CD4-positive, alpha-beta T cell treated with Interleukin-2 at 100 ng/mL for 4 hours (primary cell): ENCODE measurements at places on chromosomes 1 and 21.

DNA sequence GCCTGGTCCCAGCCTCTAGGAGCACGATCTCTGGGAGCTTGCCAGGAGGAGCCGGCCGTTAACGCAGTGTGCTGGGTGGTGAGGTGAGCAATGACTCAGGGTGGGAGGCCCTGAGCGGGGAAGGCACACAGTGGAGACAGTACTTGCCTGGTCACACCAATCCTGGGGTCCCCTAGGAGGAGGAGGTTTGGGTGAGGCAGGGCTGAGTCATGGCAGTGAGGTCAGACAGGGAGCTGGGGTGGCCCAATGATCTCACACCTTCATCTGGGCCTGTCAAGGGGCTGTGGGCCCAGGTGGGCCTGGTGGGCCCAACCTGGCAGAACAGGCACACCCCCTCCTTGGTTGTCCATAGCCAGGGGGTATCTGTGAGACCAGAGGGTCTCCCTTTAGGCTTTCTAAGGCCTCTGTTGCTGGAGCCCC is 8.6 kb upstream of the EDN2 start:
- no peak for DNase-seq

DNA sequence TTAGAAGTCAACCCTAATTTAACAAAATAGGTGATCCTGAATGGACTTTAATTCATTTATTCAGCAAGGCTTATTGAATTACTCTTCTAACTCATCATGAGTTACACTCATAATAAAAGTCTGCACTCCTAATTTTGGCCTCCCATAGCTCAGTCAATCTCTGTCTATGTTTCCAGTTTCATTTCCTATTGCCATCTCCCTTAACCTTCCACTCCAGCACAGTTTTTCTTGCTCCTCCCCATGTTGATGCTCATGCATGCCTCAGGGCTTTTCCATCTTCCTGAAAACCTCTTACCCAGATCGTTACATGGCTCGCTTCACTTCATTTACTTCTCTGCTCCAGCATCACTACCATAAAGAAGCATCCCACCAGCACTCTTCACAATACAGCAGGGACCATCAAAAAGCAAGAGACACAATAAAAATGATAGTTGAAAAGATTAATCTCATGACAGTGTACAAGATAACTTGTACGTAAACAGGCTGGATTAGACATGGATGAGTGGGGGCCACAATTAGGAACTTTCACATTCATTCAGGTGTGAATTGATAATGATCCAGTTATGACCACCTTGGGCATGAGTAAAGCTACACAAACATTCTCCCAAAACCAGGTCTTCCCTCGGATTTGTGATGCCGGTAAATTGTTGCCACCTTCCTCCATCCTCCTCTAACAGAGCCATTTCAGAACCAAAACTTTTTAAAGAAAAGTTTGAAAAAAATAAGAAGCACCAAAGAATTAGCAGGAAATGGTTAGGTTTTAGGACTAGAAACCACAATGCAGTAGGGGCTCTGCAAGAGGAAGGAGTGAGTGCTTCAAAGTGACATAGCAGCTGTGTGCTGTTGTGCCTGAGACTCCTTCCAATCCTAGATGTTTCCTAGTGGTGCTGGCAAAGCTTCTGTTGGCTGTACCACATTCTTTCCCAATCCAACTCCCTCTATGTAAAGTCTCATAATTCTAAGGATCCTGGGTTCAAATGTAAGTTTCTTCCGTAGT is 89.8 kb downstream of the OLFML2B start:
- peak; percentile 18 for DNase-seq

- no peak for DNase-seq
These were observed 13.5 kb downstream of the ETS2 start for GRCh38 chr21:38819051-38819718.

- DNase-seq, result peak; percentile 19
These were observed 47.5 kb upstream of the FOXO6 start for GRCh38 chr1:41313661-41314131.

DNA sequence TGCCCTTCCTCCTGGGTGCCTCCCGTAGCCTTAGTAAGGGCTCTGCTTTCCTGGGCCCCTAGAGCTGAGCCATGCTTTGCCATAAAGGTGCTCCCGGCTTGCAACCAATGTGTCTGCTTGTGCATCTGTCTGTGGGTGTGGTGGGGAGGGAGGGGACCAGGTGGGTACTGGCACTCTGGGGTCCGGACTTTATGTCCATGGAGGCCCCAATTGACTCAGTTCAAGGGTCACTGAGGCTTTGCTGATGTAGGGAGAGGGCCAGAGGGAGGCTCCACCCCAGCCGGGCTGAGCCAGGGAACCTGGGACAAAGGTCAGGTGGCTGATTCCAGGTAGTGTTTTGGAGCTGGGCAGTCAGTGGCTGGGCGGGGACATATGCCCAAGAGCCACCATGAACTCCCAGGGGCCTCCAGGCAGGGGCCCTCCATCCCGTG is 15.0 kb downstream of the TNFRSF25 start:
- DNase-seq, result no peak

- no peak for DNase-seq
These were observed 71.0 kb downstream of the OLFML2B start for GRCh38 chr1:161952607-161953172.

DNA sequence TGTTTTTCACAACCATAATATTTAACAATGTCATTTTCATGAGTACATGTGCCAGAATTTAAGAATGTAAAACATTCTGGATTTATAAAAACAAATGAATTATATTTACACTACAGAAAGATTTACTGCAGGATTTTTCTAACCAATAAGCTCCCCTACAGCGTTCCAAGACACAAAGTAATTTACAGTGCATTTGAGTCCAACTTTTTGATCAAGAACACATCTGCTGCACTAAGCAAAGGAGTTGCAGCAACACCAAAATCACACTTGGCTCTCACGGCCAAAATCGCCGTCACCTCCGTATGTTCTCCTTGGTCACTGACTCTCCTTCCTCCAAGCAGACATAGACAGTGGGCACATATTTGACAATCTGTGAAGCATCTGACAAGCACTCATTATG is 7.7 kb downstream of the VPS26C start:
- no peak for DNase-seq

DNA sequence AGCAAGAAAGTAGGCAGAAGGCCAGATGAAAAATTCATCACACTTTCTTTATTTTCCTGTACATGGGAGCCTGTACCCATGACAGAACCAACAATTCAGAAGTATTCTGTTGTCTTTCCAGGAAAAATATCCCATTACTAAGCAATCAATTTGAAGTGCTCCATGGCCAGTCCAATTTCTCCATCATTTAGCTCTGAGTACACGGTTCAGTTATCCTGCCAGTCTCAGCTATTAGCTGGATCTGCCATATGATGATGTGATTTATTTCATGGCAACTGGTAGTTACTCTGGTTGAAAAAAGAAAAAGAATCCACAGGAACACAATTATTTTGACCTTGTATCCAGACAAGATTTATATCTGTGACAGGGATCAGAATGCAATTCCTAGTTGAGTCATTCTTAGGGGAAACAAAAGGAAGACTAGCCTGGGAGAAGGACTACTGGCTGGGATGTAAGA is 70.6 kb upstream of the GORAB start:
- no peak for DNase-seq

- no peak for DNase-seq
These were observed 207.5 kb downstream of the SETD4 start for GRCh38 chr21:35852820-35853219.

- DNase-seq, result no peak
These were observed 20.1 kb upstream of the DISP3 start for GRCh38 chr1:11458811-11459275.

DNA sequence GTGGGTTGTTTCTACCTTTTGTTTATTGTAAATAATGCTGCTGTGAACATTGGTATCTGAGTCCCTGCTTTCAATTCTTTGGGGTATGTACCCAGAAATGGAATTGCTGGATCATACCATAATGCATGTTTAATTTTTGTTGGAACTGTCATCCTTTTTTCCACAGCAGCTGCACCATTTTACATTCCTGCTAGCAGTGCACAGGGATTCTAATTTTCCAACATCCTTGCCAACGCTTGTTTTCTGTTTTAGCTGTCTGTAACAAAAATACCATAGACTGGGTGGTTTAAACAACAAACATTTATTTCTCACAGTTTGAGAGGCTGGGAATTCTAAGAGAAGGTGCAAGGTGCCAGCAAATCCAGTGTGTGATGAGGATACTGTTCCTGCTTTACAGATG is 65.1 kb downstream of the RAVER2 start:
- DNase-seq, result no peak

DNA sequence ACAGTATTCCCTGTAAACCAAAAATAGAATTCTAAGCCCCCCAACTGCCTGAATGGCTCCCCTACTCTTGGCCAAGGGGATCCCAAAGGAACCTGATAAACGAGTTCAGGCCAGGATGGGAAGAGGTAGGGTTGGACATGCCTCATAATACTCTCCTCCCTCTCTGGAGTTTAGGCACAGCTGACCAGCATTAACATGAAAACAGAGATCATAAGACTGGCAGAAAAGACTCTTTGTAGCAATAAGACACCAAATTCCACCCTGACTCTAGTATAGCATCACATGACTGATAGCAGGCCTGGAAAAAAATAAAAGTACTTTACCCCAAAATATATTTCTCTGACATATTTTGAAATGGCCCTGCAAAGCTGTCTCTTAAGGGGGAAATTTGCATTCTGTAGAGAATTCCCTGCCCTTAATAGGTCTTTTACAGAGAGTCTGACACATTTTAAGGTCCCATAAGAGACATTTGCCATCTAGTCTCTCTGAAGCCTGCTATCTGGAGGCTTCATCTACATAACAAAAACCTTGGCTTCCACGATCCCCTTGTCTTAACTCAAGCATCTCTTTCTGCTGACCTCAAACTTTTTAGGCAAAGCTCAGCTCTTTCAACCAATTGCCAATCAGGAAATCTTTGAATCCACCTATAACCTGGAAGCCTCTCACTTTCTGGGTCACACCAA is 55.9 kb downstream of the SIK1 start:
- DNase-seq, result no peak

DNA sequence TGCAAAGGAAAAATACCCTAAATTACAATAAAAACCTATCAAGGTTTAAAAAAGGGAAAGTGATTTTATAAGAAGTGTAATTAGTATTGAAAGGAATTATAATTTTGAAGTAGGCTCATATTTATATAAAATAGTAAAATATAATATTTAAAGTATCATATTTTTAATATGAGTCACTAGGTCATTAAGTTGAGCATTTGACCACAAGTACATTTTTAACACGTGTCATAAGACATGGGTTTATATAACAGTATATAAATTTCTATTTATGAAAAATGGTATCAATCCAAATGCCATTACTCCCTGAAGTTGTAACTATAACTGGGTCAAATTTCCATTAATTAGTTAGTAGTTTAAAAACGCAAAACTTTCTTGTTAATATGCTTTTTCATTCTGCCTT is 365.9 kb downstream of the COL11A1 start:
- no peak for DNase-seq

GRCh38 chr1:168918860-168919741 is 187.4 kb upstream of the ATP1B1 start:
- DNase-seq, result no peak

GRCh38 chr1:109807822-109808680 is 44.3 kb upstream of the EPS8L3 start:
- no peak for DNase-seq

GRCh38 chr21:45800339-45801080 is 157.0 kb downstream of the PCBP3 start:
- DNase-seq, result no peak
